ENCODE measurements at places on chromosomes 13 and 19.

DNA sequence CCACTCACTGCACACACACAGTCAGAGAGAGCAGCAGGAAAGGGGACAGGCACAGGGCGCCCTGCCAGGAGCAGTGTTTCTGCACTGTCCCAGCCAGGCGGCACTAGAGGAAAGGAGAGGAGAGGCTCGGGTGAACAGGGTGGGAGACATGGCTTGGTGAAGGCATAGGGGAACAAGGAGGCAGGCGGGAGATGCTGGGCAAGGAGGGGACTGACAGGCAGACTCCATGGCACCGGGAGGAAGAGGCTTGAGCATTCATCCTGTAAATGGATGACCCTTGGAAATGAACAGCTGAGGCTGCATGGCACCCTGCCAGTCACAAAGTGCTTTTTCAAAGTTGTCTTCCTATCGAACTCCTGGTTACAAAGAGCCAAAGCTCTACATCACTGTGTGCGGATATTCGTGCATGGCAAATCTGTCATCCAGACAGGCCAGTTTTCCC, 22.4 kb downstream of the MED26 start:
- DNase-seq = no peak

GRCh38 chr13:99740251-99740979, 231.2 kb downstream of the ZIC5 start:
- no peak for DNase-seq

- peak; percentile 14 for DNase-seq
Observed at GRCh38 chr19:57171551-57172081, 4.3 kb upstream of the DUXA start.

- no peak for DNase-seq
Observed at GRCh38 chr13:39616087-39616694, 13.2 kb upstream of the LHFPL6 start.

- peak; percentile 66 for DNase-seq
Observed at GRCh38 chr19:3544742-3545668, 6.0 kb downstream of the TEKTIP1 start.

- no peak for DNase-seq
Observed at GRCh38 chr19:9865732-9866501, 30.8 kb downstream of the PIN1 start.

DNA sequence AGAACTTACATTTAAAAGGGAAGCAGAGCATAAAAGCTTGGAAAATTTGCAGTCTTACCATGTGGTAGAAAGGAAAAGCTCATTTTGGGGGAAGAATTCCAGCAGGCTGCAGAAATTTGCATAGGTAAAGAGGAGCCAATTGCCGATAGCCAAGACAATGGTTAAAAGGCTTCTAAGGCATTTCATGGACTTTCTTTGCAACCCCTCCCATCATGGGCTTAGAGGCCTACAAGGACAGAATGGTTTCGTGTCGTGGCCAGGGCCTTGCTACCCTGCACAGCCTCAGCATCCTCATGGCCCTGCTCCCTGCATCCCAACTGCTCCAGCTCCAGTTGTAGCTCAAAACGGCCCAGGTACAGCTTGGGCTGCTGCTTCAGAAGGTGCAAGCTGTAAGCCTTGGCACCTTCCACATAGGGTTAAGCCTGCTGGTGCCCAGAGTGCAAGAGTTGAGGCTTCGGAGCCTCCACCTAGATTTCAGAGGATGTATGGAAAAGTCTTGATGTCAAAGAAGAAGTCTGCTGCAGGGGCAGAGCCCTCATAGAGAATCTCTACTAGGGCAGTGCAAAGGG, 420.3 kb downstream of the PCDH17 start:
- no peak for DNase-seq

DNA sequence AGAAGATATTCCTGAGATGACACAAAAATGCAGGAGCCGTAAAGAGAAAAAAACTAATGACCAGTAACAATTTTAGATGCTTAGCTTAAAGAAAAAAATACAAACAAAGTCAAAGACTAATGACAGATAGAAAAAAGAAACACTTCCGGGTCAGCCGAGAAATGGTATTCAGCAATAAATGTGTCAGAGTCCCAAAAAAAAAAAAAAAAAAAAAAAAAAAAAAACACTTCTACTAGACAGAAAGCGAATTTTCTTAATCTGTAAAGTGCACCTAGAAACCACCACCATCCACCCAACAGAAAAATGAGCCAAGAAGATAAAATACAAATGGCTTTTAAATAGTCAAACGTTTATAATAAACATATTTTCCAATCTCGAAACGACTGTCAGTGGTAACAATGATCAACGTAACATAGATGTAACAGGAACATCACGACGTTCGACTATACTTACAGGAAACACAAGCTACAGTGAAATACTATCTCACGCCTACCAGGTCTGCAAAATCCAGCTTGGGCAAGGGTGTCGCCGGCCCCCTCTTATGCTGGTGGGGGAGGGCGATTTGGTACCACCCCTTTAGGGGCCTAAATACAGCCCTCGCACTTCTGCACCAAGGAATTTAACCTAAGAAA, 10.6 kb downstream of the ABHD17A start:
- no peak for DNase-seq

GRCh38 chr13:46038296-46038695, 14.2 kb downstream of the ZC3H13 start:
- DNase-seq = no peak

DNA sequence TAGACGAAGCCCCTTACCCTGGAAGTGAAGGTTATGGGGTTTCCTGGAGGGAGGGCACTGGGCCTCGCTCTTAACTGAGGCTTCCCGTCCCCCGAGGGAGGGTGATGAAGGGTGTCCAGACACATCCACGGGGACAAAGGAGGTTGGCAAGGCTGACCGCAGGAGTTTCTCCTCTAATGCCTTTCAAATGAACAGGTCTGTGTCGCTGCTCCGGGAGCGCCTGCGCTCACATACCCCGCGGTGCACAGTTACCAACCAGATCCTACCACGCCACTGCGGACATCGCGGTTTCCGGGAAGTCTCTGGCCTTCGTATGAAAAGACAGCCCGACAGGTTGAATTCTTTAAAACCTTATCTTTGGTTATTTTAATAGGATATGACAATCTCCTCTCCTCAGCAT, 41.3 kb downstream of the IRS2 start:
- DNase-seq = no peak

GRCh38 chr19:15195371-15196334, 5.1 kb downstream of the NOTCH3 start:
- DNase-seq = no peak

- DNase-seq = no peak
Observed at GRCh38 chr13:89514534-89515312, 1832.8 kb upstream of the MIR17HG start.

GRCh38 chr13:36549755-36550154, 117.5 kb downstream of the CCNA1 start:
- DNase-seq = no peak

DNA sequence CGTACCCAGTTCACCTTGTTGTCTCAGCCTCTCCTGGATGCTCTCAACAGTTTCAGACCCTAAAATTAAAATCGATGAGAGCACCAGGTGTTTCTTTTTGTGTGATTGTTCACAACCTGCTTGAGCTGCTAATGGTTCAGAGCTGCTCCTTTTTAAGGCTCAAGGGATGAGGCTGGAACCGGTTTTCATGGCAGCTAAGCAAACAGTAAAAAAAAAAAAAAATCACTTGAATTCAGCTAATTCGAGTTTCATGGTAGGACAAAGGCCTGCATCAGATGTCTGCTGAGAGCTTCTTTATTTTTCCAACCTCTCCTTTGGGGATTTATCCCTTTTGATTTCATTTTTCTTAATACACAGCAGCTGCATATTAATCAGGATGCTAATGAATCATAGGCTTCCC, 6.5 kb downstream of the SYCE2 start:
- DNase-seq = no peak

DNA sequence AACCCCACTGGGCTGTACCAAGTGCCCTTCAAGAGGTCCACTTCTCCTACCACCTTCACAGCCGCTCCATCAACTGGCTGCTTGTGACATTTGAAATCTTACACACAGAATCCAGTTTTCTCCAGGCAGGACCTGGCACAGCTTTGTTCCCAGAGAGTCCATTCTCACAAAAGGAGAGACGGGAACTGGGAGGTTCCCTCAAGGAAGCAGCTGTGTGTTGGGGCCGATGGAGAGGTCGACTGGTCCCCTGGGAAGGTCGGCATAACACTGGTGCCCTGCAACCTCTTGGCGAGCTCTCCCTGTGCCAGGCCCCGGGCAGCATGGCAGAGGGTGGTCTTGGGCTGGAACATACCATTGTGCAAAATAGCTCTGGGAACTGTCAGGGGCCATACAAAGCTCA, 21.5 kb downstream of the ELL start:
- no peak for DNase-seq

DNA sequence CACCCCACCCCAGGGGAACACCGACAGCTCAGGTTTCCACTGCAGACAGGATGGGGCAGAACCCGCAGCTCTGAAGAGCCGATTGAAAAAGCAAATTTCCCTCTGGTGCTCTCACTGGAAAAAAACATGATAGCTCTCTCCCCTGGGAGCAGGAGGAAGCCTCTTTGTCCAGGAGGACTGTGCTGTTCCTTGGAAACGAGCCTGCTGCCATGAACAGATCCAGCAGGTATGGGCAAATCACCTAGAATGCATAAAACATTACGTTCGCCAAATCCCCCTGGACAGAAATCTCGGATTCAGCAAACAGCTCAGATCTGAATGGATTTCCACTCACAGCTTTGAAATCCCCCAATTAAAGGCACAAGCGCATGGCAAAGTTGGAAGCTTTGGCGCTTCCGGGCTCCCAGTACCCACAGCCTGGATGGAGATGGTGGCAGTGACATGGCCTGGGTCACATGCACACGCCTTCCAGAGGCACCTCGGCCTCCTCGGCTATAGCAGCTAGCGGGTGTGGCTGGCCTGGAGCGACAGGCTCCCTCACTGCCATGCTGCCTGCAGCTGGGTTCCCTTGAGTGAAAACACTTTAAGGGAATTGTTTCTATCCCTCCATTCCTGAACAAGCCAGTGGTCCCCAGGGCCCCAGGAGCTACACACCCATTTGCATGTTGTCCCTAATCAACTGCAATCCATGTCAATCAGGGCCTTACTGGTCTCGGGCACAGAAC, 59.1 kb downstream of the CEBPG start:
- DNase-seq = no peak

- DNase-seq = no peak
Observed at GRCh38 chr19:34345947-34346351, 19.0 kb upstream of the GPI start.

- no peak for DNase-seq
Observed at GRCh38 chr13:108508263-108508662, 121.1 kb upstream of the MYO16 start.

GRCh38 chr19:35299523-35300338, 7.8 kb downstream of the MAG start:
- DNase-seq = no peak

DNA sequence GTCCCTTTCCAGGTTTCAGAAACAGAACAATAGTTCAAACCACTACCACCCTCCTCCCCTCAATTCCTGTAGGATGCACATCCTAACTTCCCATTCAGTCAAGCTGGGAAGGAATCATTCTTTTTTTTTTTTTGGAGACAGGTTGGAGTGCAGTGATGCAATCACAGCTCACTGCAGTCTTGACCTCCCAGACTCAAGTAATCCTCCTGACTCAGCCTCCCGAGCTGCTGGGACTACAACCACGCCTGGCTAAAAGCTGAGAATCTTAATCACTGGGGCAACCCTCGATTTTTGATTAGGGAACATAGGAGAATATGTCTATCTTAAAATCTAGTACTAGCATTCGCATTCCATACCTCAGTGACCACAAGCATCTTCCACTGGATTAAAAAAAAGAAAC, 146.2 kb downstream of the ABCC4 start:
- no peak for DNase-seq

DNA sequence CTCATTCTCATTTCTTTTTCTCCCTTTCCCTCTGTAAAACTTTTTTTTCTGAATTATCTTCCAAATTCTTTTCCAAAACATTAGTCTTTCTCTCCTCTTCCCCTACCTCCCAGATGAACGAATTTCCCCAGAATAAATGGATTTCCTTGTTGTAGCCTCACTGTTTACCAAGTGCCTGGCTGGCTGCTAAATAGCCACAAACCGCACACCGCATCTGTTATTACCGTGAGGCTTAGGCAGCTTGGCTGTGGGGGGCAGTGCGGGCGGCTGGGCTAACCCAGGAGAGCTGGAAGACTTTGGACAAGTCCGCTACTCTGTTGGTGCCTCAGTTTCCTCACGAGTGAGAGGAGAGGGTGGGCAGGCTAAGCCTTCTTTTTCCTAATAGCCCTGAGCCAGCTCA, 10.7 kb downstream of the IL17D start:
- no peak for DNase-seq

- no peak for DNase-seq
Observed at GRCh38 chr19:55447421-55448174, 4.5 kb upstream of the SHISA7 start.

- DNase-seq = no peak
Observed at GRCh38 chr19:39825093-39825463, 8.9 kb downstream of the DYRK1B start.

GRCh38 chr13:105266615-105267014, 1268.8 kb downstream of the EFNB2 start:
- DNase-seq = no peak

- DNase-seq = no peak
Observed at GRCh38 chr13:40470660-40471059, 195.8 kb downstream of the FOXO1 start.

DNA sequence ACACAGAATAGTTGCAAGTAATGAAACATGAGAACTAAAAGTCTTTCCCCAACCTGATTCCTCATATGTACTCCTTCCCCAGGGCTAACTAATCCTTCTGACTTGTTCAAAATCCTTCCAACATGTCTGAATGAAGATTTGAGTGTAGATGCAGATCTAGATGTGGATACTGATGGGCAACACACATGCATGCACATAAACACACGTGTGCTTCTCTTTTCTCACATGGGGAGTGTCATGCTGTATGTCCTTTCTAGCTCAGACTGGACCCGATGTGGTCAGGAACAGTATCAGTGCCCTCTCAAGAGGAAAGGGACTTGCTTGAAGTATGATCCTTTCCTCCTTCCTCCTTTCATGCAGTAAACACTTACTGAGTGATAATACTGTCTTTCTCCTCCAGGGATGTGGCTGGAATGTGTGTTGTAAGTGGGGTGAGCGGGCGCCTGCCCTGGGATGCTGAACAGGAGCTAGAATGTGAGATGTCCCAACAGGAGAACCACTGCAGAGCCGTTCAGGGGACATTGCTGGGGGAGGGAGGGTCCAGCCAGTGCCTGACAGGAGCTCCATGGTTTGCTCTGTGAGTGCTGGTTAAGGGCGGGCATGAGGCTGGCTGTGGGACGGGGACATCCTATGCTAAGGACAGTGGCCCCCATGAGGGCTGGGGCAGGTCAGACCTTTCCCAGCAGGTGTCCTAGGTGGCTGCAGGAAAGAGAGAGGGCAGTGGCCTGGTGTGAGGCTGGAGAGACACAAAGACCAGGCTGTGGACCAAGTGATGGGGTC, 146.9 kb downstream of the TEX29 start:
- DNase-seq = no peak

DNA sequence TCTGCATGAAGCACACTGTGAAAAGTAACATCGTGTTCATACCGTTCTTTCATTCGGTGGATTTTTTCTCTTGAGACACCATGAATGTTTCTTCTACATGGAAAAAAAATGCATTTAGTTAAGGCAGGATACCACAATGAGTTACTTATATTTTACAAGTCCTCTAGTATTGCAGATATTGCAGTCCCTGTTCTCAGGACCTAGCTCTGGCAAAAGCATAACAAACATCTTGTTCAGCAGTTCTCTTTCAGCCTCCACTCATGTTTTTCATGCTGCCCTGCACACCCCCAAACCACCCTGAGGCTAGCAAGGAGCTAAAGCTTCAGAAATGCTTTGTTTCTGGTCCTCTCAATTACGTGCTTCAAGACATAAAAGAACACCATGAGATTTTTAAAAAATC, 24.8 kb downstream of the N4BP2L1 start:
- DNase-seq = no peak

GRCh38 chr13:79679334-79679733, 198.4 kb downstream of the NDFIP2 start:
- no peak for DNase-seq

Data from stimulated activated CD8-positive, alpha-beta memory T cell treated with anti-CD3 and anti-CD28 coated beads, Interleukin-2, amount 100 ng/mL, for 1 hour (primary cell).